ENCODE measurements at places on chromosomes 16 and 17. TPM values are rescaled to one million over a fixed set of nuclear protein-coding genes. Genes with fewer than 3 reads are reported as not detected.

DNA sequence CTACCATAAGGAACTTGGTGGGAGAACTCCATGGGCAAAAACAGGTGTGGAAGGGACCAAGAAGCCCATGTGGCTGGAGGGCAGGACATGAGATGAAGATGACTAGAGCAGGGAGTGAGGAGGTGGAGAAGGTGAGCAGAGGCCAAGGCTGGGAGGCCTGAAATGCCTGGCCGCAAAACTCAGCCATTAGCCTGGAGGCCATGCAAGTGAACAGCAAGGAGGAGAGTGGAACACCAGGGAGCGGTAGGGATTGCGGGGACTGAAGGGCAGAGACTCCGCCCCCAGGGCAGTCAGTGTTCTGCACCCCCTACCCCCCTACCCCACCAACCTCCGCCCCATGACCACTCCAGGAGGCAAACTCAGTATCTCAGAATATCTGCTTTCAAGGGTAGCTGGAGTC is 17.0 kb downstream of the BCL7C start:
- peaks cover 21% of the 10 kb centered on the region for H3K4me1 ChIP-seq
- no peak for DNase-seq
- H3K36me3 ChIP-seq = peaks cover 4% of the 10 kb centered on the region
- no peaks in the 10 kb centered on the region for H3K27me3 ChIP-seq
- H3K27ac ChIP-seq = peak overlapping the region; percentile 90
- H3K4me3 ChIP-seq = no peak overlapping the region

GRCh38 chr17:2050300-2051060 is 4.4 kb upstream of the HIC1 start:
- peaks cover 45% of the 10 kb centered on the region for H3K4me1 ChIP-seq
- peak; percentile 94 for DNase-seq
- H3K27me3 ChIP-seq = peaks cover 37% of the 10 kb centered on the region
- peak overlapping the region; percentile 89 for H3K4me3 ChIP-seq

GRCh38 chr16:66483689-66484452 is 56.8 kb downstream of the BEAN1 start:
- H3K4me1 ChIP-seq = peaks cover 18% of the 10 kb centered on the region
- peak; percentile 94 for DNase-seq

- peak overlapping the region; percentile 80 for H3K27ac ChIP-seq
- no peaks in the 10 kb centered on the region for H3K27me3 ChIP-seq
- no peak for DNase-seq
- no peaks in the 10 kb centered on the region for H3K36me3 ChIP-seq
Observed at GRCh38 chr17:34252444-34253138, 2.5 kb upstream of the CCL2 start.

DNA sequence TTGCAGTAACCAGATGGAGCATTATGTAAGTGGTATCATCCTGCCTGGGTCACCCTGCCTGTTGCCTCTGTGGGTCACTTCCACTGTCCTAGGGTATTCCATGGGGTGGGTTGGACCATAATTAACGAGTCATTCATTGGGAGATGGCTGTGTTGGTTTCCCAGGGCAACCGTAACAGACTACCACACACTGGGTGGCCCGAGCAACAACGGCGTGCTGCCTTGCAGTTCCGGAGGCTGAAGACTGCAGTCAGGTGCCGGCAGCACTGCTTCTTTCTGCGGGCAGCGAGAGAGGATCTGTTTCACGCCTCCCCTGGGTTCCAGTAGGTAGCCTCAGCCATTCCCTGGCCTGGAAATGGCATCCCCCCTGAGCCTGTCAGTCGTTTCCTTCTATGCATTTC is 28.9 kb upstream of the CMIP start:
- no peaks in the 10 kb centered on the region for H3K36me3 ChIP-seq
- no peak for DNase-seq
- H3K27ac ChIP-seq = no peak overlapping the region
- no peaks in the 10 kb centered on the region for H3K27me3 ChIP-seq

GRCh38 chr16:54647216-54647615 is 283.4 kb upstream of the IRX5 start:
- H3K36me3 ChIP-seq = no peaks in the 10 kb centered on the region
- no peak overlapping the region for H3K4me3 ChIP-seq
- no peaks in the 10 kb centered on the region for H3K27me3 ChIP-seq
- peaks cover 3% of the 10 kb centered on the region for H3K4me1 ChIP-seq
- peak overlapping the region; percentile 25 for H3K27ac ChIP-seq

DNA sequence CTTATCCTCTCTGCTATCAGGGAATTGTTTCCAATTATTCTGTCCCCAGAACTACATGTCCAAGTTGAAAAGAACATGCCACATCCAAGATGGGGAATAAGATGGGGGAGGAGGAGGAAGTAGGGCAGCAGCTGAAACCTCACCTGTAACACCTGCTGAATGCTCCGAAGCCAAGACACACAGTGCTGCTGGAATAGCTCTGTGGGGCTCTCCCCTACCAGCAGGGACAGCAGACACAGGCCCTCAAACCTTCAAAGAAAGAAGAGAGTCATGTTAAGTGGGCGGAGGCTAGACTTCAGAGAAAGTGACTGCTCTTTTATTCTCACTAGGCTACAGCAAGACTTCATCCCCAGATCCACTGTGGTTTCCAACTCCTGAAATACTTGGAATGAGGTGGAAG is 13.2 kb downstream of the PELP1 start:
- peaks cover 5% of the 10 kb centered on the region for H3K36me3 ChIP-seq
- H3K4me1 ChIP-seq = no peaks in the 10 kb centered on the region
- no peaks in the 10 kb centered on the region for H3K27me3 ChIP-seq
- H3K27ac ChIP-seq = no peak overlapping the region

DNA sequence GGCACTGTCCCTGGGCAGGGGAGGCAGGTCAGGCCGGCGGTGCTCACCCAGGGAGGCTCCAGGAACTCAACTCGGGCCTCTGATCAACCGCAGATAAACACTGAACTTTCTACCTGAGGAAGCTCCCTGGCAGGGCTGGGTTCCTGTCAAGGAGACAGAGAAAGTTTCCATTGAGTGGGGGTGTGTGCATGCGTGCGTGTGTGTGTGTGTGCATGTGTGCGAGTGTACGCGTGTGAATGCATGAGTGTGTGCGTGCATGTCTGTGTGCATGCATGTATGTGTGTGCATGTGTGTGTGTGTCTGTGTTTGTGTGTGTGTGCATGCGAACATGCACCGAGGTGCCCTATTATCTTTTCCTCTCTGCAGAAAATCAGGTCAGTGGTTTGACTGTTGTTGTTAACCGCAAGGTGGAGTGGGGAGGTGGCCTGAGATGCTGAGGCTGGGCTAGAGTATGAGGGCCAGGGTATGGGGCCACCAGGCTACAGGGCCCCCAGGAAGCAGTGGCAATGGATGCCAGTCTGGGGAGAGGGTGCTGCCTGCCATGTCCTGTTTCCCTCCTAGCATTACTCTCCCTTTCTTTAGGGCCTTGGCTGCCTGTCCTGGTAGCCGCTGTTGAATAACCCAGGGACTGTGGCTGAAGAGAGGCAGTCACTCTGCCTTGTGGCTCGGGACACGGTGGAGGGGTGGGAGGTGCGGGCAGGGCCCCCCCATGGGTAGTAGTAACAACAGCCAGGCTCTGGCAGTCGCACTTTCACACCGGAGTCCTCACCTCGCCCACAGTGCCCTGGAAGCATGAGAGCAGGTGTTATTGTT is 24.0 kb downstream of the CCR7 start:
- DNase-seq = peak; percentile 61
- no peaks in the 10 kb centered on the region for H3K36me3 ChIP-seq
- peaks cover 58% of the 10 kb centered on the region for H3K4me1 ChIP-seq
- H3K27ac ChIP-seq = peak overlapping the region; percentile 94
- H3K4me3 ChIP-seq = no peak overlapping the region

- H3K4me3 ChIP-seq = no peak overlapping the region
- DNase-seq = peak; percentile 75
- H3K27ac ChIP-seq = no peak overlapping the region
- H3K4me1 ChIP-seq = no peaks in the 10 kb centered on the region
- no peaks in the 10 kb centered on the region for H3K36me3 ChIP-seq
Observed at GRCh38 chr17:79137789-79138165, 63.2 kb downstream of the ENGASE start.

GRCh38 chr17:42518755-42519545 is 17.1 kb upstream of the NAGLU start:
- peaks cover 39% of the 10 kb centered on the region for H3K36me3 ChIP-seq
- H3K4me3 ChIP-seq = no peak overlapping the region
- peaks cover 70% of the 10 kb centered on the region for H3K4me1 ChIP-seq
- no peaks in the 10 kb centered on the region for H3K27me3 ChIP-seq
- H3K27ac ChIP-seq = peak overlapping the region; percentile 84

Gene NPTX1
- total RNA-seq = 0.39 TPM

Gene ACSM5
- total RNA-seq = 2.1 TPM

Gene MKS1
- 11.7 TPM for total RNA-seq

Gene ENPP7
- not detected for total RNA-seq

Gene SMURF2
- total RNA-seq = 58.2 TPM

Gene KRTAP1-5
- not detected for total RNA-seq

Gene WDR45B
- total RNA-seq = 54.9 TPM

All from upper lobe of left lung (tissue), 6 donors.